ENCODE measurements at places on chromosomes 7 and 10. TPM values are rescaled to one million over a fixed set of nuclear protein-coding genes. Genes with fewer than 3 reads are reported as not detected.

Gene PSTK
- 12.9 TPM for total RNA-seq

- no peak for DNase-seq
These were observed 431.0 kb upstream of the GALNT17 start for GRCh38 chr7:70700941-70701425.

Gene HACD1
- total RNA-seq: 18.7 TPM

Gene FAM241B
- 10.1 TPM for total RNA-seq

GRCh38 chr10:59517996-59518395 is 155.6 kb upstream of the FAM13C start:
- peak; percentile 1 for DNase-seq

- no peak for DNase-seq
These were observed 65.8 kb downstream of the CDK13 start for GRCh38 chr7:40015790-40016296.

- no peak for DNase-seq
These were observed 214.7 kb upstream of the SH2B2 start for GRCh38 chr7:102072003-102072402.

DNA sequence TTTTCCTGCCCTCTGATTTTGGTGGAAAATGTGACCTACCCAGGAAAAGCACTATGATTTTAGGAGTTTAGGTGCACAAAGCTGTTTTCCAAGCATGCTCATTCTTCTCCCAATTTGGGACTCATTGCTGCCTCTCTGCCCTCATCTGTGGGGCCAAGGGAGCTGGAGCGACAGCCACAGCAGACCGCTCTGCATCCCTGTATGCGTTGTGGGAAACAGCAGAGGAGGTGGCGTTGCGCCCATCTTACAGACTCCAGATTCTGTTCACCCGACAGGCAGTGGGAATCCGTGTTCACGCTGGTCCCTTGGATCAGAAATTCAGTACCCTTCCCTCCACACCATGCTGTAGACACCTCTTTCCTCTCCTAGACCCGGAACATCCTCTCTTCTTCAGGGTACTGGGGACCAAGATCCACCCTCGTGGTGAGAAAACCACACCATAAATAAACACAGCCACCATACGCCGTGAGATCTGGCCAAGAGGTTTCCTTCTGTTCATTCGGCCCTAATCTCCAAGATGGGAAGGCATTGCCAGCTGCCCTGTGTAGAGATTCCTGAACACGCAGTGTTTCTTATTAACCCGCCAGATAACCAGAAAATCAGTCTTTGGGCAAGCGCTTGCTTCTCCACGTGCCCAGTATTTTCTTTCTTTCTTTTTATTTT is 87.9 kb downstream of the CUX1 start:
- no peak for DNase-seq

DNA sequence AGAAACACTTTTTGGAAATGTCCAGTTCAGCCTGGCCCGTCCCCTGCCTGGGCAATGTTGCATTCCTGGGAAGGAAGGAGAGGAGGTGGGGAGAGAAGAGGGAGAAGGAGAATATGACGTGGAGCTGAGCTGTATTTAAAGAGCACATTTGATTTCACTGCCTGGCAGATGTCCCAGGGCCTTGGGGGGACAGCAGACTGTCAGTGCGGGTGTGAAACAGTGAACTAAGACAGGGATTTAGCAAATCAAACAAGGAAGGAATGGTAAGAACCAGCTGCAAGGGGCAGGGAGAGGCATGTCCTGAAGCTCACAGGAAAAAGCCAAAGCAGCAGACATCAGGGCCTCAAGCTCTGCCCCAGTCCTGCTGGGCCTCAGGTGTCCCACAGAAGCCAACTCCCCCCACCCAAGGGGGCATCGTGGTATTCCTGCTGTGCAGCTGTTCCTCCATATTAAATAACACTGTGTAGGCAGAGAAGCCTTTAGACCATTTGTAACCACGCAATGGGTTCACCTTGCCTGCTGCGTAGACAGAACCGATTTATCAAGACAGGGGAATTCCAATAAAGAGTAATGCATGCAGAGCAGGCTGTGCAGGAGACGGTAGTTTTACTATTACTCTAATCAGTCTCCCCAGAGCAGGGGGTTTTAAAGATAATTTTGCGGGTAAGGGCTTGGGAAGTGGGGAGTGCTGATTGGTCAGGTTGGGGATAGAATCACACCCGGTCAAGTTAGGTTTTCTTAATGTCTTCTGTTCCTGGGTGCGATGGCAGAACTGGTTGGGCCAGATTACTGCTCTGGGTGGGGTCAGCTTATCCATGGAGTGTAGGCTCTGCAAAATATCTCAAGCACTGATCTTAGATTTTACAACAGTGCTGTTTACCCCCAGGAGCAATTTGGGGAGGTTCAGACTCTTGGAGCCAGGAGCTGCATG is 18.3 kb downstream of the LEP start:
- DNase-seq: no peak

Gene JCAD
- total RNA-seq: 8.4 TPM

- no peak for DNase-seq
These were observed 127.9 kb upstream of the STK17A start for GRCh38 chr7:43454936-43455518.

- no peak for DNase-seq
These were observed 338.7 kb downstream of the SORCS1 start for GRCh38 chr10:106825576-106826364.

GRCh38 chr7:82789883-82790609 is 346.5 kb upstream of the CACNA2D1 start:
- no peak for DNase-seq

GRCh38 chr7:35356495-35356894 is 102.6 kb upstream of the TBX20 start:
- no peak for DNase-seq

Gene STAG3
- total RNA-seq: 0.78 TPM

- DNase-seq: peak; percentile 26
These were observed 72.3 kb downstream of the PRPF18 start for GRCh38 chr10:13658871-13659685.

- no peak for DNase-seq
These were observed 7.8 kb upstream of the SRRM3 start for GRCh38 chr7:76193883-76194282.

Gene TMEM140
- total RNA-seq: 0.62 TPM

DNA sequence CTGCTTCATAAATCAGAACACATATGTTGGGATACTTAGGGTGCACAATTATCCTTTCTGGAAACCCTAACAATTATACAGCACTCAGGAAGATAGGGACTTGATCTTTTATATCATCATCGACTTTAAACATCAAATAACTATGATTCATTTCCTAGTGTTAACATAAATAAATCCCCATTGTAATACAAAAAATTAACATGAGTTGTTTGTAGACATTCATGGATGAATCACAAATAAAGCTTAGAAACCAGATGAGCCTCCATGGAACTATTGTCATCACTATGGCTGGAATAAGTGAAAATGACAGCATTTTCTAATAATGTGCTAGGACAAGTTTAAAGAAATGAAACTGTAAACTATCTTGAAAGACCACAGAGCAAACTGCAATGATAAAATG is 821.7 kb downstream of the GATA3 start:
- DNase-seq: no peak

- DNase-seq: no peak
These were observed 12.4 kb upstream of the PRLHR start for GRCh38 chr10:118607768-118608354.
